ENCODE measurements at places on chromosomes 12 and 14.
A peak's percentile ranks its signal among the peaks of the same experiment; 100 is the strongest.

DNA sequence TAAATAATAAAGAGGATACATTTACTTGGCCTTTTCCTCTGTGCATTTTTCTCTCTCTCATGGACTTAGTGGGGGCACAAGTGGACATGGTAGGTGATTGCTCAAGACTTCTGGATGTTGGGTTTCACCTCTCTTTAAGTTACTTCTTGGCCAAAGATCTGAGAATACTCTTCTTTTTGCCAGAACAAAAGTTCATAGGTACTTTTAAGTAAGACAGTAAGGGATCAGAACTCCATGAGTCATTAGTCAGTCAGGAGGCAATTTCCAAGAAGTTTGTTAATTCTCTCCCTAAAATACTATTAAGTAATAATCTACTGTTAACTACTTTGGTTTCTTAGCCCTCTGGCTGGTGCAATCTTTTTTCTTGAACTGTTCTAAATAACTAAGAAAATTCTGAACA is 84.2 kb downstream of the GRIP1 start:
- DNase-seq = no peak

DNA sequence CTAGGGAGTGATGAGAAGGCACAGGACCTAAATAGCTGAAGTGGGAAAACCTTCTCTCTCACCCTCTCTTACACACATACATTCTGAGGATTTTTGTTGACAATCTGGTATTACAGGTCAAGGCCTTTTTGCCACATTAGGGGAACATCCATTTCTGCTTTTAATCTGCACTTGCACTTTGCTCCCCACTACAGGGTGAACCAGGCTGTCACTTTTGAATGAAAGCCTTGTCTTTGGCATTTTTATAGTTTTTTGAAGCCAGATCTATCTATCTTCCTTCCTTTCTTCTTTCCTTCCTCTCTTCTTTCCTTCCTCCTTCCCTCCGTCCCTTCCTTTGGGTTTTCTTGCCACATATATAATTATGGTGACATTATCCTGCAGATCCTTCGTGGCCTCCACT is 165.9 kb upstream of the OTX2 start:
- no peak for DNase-seq

- no peak for DNase-seq
Measured at GRCh38 chr14:31835049-31835448, 242.1 kb upstream of the ARHGAP5 start.

DNA sequence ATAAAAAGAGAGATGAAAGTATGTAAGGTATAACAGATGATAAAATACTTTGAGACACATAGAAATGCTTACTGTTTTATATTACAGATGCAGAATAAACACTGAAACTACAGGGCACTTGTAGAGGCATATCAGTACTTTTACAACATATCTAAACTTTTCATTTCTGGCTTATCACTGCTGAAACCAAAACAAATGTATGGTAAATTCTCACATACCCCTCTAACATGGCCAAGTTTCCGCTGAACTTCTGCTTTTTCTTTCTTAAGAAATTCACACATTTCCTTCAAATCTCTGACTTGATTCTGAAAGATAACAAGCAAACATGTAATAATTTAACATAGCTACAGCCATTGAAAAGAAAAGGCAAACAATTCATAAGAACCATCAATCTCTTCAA is 33.3 kb upstream of the C12orf50 start:
- DNase-seq = peak; percentile 50

GRCh38 chr12:49322708-49323523 is at the start of gene TROAP:
Gene TROAP (plus strand): TSS chr12:49323255. CDS start chr12:49323609, 354 bp downstream.
- DNase-seq = peak; percentile 97

DNA sequence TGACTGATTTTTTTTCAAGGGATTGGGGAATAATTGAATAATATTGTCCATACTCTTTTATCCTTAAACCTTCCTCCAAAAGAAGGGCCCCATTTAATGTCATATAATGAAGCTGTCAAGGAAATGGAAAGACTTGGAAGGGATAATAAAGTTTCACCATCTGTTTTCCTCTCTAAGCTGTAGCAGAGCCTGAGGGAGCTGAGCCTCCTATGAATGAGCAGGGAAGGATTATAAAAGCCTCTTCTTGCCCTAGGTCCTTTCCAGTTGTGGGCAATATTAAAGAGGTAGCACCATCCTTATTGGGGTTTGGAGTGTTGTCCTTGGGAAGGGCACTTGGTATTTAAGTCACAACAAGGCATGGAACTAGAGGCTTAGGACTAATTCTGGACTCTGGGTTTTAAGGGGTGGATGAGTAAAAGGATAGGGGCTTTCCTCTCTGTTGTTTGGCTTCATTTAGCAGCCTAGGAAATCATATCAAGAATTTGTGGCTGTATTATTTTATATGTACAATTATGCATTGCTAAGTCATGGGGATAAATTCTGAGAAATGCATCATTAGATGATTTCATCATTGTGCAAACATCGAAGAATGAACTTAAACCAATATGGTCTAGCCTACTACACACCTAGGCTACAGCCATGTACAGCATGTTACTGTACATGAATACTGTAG is 408.5 kb upstream of the DCN start:
- no peak for DNase-seq

GRCh38 chr14:61321385-61322010 is at the start of gene PRKCH:
Gene PRKCH (plus strand): TSS chr14:61321579. CDS start chr14:61322102, 523 bp downstream.
- DNase-seq = peak; percentile 60

DNA sequence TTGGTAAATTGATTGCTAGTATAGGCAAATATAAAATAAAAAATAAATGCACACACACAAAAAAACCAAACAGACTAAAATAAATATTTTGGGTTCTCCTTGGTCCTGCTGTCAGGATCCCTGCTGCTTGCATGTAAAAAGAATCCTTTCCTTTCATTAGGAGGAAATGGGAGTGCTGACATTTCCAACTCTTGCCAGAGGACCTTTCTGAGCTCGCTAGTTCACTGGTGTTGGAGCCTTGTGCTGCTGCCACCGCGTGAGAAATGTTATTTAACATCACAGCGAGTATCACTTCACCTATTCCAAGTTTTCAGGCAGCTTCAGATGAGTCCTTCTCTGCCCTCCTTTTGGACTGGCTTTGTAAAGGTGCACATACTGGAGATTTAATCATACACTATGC is 358.9 kb downstream of the NPAS3 start:
- DNase-seq = no peak

DNA sequence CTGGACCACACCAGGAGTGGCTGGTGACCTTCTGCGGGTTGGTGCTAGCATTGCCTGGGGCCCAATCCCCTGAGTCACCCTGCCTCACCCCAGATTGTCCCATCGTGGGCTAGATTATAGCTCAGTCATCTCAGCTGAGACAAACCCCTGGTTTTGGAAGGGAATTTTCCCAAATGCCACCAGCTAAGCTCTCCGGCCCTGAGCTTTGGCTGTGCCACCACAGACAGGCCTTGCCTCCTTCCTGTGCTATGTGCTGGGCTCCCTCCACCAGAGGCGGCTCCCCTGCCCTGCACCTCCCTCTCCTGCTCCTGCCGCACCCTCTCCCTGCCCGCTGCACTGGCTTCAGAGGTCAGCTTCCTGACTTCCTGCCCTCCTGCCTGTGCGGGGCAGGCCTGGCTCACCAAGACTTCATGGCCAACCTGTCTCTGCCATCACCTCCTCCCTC is 196.3 kb downstream of the TSPAN9 start:
- DNase-seq = no peak

- DNase-seq = no peak
Measured at GRCh38 chr12:4241592-4241991, 32.0 kb upstream of the CCND2 start.

DNA sequence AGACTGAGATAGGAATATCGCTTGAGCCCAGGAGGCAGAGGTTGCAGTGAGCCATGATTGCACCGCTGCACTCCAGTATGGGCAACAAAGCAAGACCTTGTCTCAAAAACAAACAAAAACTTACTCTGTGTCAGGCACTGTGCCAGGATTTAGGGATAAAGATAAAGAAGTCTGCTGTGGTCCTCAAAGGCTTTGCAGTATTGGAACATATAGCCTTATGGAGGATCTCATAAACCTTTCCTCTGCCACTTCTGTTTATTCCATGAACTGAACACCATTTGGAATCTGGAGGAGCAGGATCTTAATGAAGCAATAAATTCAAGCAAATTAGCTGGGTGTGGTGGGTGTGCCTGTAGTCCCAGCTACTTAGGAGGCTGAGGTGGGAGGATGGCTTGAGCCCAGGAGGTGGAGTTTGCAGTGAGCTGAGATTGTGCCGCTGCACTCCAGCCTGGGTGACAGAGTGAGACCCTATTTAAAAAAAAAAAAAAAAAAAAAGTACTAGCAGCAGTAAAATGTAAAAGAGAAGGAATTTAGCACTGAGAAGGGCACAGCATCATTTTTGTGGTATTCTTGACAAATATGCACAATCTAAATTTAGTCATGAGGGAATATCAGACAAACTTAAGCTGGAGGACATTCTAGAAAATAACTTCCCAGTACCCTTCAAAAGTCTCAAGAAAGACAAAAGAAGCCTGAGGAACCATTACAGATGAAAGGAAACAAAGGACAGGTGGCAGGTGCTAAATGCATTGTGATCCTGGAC is 27.1 kb downstream of the BMAL2 start:
- no peak for DNase-seq

DNA sequence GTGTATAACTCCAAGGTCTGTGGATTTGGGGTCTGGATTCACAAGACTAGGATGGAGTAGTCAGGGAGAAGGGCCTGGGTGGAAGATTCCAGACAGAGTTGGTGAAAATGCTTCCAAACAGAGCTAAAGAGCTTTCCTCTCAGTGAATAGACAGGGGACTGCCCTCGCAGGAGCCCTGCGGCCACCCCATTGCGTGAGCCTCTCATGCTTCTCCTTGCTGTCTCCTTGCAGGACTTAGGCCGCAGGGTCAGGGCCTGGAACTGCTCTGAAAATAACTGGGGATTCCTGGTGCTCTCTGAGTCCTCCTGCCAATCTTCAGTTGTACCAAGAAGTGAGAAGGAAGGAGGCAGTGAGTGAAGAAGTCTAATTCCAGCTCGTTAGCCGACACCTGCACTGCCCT is 49.0 kb upstream of the KCNA1 start:
- no peak for DNase-seq

DNA sequence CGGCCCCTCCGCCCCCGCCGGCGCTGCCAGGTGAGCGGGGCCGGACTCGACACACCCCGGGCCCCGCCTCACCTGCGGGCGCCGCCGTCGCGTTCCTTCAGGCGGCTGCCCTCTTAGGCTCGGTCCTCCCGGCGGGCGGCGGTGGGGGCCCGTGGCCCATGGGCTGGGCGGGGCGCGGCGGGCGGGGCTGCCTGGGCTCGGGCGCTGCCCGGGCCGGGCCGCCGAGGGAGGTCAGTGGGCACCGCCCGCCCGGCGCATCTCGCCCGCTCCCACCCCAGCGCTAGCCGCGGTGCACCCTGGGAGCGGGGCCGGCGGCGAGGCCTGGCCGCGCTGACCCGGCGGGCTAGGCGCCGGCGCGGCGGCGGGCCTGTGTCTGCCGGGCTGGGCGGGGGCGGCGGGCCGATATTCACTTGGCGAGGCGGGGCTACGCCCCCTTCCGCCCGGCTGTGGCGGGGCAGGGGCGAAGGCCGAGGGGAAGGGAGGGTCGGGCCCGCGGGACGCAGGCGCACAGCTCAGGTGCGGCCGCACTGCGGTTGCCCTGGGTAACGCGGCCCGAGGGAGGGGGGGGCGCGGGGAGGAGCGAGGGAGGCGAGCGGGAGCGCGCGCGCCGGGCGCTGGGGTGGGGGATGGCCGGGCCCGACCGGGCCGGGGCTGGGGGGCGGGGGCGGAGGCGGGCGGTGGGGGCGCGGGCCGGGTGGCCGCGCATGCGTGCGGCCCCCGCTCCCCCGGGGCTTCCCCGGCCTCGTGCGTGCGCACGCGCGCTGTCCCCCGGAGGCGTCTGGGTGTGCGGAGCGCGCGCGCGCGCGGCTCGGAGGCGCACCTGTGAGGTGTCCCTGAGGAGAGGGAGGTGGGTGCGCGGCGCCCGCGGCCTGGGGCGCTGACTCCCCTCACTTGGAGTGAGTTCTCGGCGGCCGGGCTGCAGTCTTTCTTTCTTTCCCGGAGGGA is at the start of the genes CCDC92 and ZNF664:
TSS of gene CCDC92 (minus strand) at position 375 of the 945 bp plus-strand sequence. CDS start 28,526 bp downstream, outside the sequence.
TSS of gene ZNF664 (plus strand) at position 759 of the 945 bp plus-strand sequence. CDS start 38,930 bp downstream, outside the sequence.
- DNase-seq = peak; percentile 72

DNA sequence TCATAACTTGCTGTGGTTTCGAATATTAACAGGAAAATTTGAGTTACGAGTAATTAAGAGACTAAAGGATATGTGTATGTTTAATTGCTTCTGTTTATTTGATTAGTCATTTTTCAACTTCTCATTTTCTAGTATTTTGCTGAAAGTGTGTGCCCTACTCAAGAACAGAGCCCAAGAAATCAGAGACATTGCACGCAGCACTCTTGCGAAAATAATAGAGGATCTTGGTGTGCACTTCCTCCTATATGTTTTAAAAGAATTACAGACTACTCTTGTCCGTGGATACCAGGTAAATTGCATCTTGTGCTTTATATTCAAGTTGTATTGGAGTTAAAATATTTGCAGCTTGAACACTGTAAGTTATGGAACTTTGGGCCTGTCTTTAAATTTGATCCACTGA is 50.8 kb downstream of the ARL1 start:
- DNase-seq = no peak

- DNase-seq = no peak
Measured at GRCh38 chr14:76277586-76278130, 98.3 kb upstream of the ESRRB start.

GRCh38 chr14:89678768-89679167 is 261.7 kb upstream of the FOXN3 start:
- no peak for DNase-seq

- DNase-seq = no peak
Measured at GRCh38 chr12:40181490-40181889, 43.3 kb upstream of the LRRK2 start.

DNA sequence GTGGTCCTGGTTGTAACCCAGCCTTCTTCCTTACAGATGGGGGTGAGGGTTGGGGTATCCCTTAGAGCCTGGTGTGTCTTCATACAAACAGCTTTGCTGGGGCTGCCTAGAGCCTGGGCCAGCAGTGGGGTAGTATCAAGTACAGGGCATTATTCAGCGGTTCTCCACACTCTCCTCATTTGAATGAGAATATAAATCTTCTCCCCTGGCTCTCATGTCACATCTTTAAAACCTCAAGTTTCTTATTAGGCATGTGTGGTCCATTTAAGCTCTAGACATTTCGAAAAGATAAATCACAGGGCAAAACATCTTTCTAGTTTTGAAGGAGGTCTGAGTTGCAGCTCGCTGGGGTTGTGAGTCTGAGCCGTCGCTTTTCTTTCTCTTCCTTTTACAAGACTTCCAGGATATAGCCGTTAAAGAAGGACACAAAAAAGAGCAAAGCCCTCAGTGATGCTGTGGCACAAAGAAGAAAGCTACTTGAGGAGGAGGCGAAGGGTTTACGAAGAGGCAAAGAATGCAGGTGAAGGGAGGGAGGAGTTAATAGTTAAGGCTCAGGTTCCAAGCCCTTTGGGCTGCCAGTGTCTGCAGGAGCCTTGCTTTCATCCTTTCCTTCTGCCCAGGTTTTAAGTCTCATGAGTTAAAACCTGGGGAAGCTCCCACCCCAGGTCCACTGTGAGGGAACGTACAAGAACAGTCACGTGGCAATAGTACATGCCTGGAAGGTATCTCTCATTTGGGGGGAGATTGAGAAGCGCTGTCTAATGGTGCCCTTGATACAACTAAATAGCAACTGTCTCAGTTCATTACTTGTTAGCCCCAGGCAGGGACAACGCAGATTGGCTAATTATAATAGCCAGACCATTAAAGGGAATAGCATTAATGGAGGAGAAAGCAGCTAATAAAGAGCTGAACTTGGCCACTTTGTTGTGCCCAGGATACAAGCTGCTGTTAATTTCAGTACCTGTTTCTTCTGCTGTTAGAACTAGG is 94.2 kb downstream of the ETV6 start:
- no peak for DNase-seq

DNA sequence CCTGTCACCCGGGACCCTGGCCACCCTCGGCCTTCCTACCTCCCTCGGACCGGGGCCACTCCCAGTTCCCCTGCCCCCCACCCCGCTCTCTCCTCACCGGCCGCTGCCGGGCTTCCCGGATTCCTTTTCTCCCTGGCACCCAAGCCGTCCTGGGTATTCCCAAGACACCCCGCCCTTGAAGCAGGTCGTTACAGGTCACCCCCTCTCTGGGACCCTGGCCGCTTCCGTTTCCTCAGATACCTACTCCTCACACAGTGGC is 493 bp downstream of the NUMB start:
- DNase-seq = no peak
